ENCODE measurements at places on chromosomes 4 and X.

DNA sequence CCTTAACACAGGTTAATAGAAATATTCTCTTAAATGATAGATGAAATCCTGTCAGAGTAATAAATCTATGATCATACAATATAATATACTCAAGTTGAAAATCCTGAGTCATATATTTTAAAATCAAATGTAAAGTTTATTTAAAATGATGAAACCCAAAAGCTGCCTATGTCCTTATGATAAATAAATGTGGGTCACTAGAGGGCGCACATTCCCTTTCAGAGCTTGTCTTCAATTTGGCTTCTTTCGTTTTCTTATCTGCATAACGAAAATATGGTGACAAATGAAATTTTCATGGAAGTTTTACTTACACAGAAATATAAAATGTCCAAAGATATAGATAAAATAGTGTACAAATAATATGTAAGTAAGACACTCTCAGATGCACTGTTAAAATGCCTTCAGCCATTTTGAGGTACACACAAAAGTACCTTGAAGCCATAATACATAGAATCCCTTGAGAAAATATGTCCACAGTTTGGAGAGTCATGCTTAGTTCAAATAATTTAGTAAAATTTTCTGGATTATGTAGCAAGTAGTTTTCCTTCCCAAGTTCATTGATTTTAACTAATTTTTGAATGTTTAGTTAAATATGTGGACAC, 680.4 kb downstream of the DMD start:
- DNase-seq = no peak

GRCh38 chrX:41667631-41668030, 21.1 kb upstream of the GPR34 start:
- DNase-seq = no peak

- no peak for DNase-seq
Observed at GRCh38 chrX:5490786-5491563, 737.7 kb downstream of the NLGN4X start.

DNA sequence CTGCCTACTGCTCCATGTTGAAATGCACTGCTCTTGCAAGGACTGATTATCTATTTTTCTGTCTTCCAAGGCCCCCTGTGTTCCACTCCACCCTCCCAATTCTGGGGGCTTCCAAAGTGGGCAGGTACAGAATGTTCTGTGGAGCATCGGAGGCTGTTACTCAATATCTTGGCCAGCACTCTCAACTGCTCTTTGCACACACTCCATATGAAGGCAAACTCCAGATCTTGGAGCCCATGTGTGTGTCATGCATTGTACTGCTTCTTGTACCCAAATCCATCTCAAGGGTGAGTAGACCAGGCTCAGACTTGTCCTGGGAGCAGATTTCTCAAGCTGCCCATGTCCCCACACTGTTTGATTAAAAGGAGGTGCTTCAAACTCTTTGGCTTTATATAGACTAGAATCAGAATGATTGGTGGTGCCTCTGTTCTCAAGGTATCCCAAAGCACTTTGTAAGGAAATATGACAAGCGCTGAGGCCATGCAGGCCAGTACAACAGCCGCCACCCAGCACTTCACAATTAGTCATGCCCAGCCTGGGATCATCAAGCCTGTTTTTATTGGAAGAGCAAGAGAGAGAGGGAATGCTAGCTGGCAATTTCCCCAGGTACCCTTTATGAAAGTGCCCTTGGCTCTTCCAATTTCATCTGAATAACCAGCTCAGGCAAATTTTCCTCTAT, 44.3 kb downstream of the AR start:
- DNase-seq = no peak

- no peak for DNase-seq
Observed at GRCh38 chr4:64353904-64354303, 55.3 kb downstream of the TECRL start.

- DNase-seq = no peak
Observed at GRCh38 chr4:3388471-3389232, 53.1 kb upstream of the HGFAC start.

DNA sequence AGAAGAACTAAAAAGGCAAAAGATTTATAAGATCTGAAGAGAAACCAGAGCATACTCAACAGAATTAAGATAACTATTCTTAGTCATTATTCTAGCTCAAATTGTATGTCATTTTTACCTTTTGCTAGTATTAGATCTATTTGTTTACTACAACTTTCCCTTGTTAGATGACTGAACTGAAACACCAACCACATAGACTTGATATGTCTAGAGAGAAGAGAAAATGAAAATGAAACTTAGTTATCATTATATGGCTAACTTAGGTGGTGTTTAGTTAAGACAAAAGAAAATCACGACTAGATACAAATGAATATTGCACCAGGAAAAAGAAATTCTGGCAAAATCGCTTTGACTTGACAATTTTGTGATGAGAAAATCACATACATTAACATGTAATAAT, 690.8 kb downstream of the PCDH18 start:
- DNase-seq = no peak

DNA sequence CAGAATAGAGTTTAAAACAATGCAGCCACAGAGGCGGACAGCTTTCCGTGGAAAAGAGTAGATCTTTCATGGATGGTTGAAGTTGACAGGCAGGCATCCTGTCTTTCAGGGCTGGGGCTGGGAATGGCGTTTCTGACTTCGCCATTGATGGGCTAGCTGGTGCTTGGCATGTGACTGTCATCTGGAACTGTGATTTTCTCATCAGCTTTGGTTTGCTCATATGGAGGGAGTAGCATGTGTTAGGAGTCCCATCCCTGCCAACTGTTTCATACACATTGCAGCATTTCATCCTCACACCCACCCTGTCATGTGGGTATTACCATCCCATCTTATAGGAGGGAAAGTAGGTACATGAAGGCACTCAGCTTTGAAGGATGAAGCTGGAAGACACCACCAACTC, 49.2 kb upstream of the STX18 start:
- no peak for DNase-seq

DNA sequence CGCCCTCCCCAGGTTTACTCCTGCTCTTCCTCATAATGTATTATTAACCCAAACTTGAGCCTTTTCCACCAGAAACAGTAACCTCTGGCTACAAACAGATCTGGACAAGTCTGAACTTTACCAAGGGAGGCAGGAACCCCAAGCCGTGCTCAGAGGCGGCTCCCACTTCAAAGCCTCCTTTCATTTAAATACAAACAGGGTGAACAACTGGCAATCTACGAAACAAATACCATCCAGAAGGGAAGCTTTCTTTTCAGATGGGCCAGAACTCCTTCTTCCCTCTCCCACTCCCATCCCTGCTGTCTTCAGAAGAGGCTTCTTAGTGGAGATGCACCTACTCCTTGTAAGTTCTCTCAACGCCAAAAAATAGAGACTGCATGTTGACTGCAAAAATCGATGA, 2.1 kb upstream of the GPC4 start:
- DNase-seq = no peak

GRCh38 chrX:132744470-132744869, 214.0 kb downstream of the HS6ST2 start:
- DNase-seq = no peak

GRCh38 chrX:19545651-19546050, 30.3 kb upstream of the MAP3K15 start:
- DNase-seq = no peak

DNA sequence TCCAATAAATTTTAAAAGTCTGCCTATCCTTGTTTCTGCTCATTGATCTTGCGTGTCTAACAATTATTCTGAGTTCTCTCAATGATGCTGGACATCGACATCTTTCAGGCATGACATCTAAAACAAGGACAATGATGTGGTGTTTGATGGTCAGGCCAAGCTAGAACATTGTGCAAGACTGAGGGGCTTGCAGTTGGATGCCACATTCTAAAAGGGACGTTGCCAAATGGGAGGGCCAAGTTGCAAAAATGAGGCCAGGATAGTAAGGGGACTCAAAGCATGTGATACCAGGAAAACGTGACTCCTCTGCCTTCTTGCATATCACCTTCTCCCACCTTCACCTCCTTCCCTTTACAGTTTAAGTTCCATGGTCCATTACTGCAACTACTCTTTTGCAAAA, 29.4 kb upstream of the NSUN7 start:
- no peak for DNase-seq

DNA sequence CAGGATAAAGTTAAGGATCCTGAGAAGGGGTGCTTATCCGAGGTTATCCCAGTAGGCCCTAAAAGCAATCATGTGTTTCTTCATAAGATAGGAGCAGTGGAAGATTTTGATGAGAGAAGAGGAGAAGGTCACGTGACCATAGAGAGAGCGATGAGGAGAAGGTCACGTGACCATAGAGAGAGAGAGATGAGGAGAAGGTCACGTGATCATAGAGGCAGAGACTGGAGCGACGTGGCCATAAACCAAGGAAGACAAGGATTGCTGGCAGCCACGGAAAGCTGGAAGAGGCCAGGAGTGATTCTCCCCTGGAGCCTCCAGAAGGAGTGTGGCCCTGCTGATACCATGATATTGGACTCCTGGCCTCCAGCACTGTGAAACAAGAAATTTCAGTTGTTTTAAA, 38.4 kb upstream of the ZNF518B start:
- DNase-seq = no peak

- DNase-seq = no peak
Observed at GRCh38 chr4:14277505-14277904, 650.0 kb upstream of the BOD1L1 start.

- no peak for DNase-seq
Observed at GRCh38 chr4:156201050-156201449, 247.4 kb upstream of the CTSO start.

GRCh38 chrX:20372533-20372932, 105.8 kb upstream of the RPS6KA3 start:
- DNase-seq = no peak

DNA sequence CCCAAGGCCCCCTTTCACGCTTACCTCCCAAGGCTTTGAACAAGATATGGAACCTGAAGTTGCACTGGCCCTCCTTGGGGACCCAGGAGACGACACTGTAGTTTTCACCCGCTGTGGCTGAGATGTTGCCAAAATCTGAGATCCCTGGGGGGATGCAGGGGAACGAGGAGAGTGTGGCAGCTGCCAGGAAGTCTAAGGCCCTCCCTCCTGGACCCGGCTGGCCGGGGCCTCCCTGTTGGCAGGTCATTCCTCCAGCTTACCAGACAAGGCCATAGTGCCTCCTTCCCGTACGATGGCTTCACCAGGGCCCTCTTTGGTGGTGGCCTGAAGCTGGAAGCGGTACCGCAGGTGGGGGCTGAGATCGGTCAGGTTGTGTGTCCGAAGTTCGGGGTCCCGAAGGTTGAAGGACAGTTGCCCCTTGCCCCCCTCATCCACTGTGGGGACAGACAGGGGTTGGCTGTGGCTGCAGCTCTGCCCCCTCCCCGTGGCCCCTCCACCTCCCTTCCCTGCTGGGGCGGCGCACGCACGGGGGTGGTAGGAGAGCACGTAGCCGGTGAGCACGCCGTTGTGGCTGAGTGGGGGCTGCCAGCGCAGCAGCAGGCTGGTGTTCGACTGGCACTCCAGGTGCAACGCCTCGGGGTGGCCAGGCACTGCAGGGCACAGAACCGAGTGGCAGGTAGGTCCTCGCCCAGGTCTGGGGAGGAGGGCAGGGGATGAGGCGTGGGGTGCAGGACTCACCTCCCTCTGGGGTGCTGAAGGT, 21.2 kb downstream of the L1CAM start:
- no peak for DNase-seq

GRCh38 chrX:109345856-109346255, 136.0 kb downstream of the GUCY2F start:
- no peak for DNase-seq

GRCh38 chrX:75337525-75337924, 63.6 kb downstream of the UPRT start:
- no peak for DNase-seq

DNA sequence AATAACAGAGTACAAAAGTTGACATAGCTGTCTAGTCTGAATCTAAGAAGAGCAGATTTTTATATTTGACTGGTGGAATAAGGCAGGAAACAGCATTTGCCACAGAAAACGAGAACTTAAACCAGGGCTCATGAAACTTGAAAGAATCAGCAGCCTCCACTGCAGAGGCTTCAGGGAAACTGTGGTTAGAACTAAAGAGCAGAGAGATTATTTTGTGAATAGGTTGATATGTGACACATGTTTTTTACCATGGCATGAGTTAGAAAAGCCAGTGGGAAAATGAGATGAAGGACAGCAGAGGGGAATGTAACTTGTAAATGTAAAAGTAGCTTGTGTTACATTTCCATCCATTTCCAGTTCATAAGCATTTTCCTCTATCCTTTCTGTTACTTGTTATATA, 63.7 kb upstream of the CAMK2D start:
- DNase-seq = no peak

All from frontal cortex (tissue), 4 donors.